ENCODE measurements at places on chromosomes 4 and X.
A peak's percentile ranks its signal among the peaks of the same experiment; 100 is the strongest.

- peak; percentile 55 for DNase-seq
Measured at GRCh38 chrX:13747836-13748235, 13.3 kb downstream of the OFD1 start.

DNA sequence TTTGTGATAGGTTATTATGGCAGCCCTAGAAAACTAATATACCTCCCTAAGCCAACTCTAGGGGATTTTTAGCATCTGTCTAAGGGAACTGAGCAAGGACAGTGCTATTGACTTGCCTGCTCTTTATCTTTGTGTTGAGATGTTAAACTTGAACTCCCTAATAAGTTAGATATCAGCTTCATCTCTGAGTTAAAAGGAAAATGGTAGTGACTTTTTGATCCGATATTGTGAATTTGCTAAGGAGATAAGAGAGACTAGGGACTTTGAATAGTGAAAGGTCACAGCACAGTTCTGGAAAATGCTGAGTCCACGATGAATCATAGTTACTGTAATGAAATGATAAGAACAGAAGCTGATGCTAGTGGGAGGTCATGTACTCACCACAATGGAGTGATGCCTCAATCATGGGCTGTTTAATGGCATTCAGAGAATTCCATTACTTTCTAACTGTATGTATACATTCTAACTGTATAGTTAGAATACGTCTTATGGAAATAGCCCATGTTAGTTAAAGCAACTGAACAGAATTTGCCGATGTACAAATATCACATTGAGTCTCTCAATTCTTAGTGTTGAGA lies 147.2 kb downstream of the GLRA3 start:
- DNase-seq: no peak

DNA sequence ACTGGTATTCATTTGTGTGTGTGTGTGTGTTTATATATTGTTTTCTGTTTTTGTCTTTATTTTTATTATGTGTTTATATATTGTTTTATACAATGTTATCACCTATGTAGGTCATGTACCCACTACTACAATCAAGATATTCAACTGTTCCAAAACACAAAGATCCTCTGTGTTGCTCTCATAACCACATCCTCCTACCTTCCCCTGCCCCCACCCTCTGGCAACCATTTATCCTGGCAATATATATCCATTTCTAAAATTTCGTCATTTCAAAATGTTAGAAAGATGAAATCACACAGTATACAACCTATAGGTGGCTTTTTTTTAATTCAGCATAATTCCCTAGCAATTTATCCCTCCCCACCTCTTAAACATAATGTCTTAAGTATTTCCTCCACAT lies 18.8 kb upstream of the RPL34 start:
- no peak for DNase-seq

DNA sequence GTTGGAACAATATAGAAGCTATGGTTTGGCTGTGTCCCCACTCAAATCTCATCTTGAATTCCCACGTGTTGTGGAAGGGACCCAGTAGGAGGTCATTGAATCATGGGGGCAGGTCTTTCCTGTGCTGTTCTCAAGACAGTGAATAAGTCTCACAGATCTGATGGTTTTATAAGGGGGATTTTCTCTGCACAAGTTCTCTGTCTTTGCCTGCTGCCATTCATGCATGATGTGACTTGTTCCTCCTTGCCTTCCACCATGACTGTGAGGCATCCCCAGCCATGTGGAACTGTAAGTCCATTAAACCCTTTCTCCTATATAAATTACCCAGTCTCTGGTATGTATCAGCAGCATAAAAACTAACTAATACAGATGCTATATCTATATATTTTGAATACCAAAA lies 135.2 kb upstream of the EDNRA start:
- no peak for DNase-seq

GRCh38 chr4:82360298-82361177 lies 13.3 kb downstream of the HNRNPD start:
- peak; percentile 51 for DNase-seq

DNA sequence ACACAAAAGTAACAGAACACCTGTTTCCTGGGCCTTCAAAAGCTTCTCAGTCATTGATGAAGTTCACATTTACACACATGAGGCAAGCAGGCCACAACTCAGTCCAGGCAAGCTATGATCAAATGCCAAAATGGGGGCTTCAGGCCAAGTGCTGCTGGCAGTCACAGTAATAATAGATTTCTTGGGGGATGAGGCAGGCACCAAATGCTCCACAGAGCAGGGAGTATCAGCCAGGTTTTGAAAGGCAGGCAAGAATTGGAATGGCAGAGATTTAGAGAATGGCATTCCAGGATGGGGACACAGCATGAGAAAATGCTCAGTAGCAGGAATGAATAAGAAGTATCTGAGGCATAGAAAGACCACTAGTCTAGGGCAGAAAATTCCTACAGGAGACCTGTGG lies 52.8 kb downstream of the GRIA3 start:
- no peak for DNase-seq

- no peak for DNase-seq
Measured at GRCh38 chr4:68535974-68536373, 40.1 kb downstream of the UGT2B17 start.

- no peak for DNase-seq
Measured at GRCh38 chrX:69000877-69001276, 164.4 kb downstream of the PJA1 start.
